ENCODE measurements at places on chromosomes 5 and 9. TPM values are rescaled to one million over a fixed set of nuclear protein-coding genes. Genes with fewer than 3 reads are reported as not detected.

DNA sequence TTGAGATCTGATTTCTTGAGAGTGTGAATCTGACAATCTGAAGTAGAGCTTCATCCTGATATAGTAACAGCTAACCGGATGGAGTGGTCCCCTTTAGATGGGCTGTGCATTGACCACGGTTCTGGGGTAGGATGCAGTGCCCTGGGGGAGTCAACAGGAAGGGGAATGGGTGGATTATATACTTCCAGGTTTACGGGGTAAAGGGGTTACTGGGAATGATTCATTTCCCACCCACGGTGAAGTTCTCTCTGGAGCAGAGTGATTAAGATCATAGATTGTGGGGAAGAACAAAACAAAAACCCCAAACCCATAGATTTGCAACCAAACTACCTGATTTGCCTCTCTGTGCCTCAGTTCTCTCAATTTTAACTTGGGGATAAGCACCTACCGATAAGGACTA is 1.5 kb upstream of the B4GALT7 start:
- no peak for DNase-seq

- no peak for DNase-seq
These were observed 64.7 kb downstream of the CSF2 start for GRCh38 chr5:132138260-132138659.

The SPATA31D3 gene
- not detected for total RNA-seq

The EIF4E1B gene
- not detected for total RNA-seq

Measured in ovary (tissue), 10 donors.